ENCODE measurements at places on chromosomes 5 and 9.

DNA sequence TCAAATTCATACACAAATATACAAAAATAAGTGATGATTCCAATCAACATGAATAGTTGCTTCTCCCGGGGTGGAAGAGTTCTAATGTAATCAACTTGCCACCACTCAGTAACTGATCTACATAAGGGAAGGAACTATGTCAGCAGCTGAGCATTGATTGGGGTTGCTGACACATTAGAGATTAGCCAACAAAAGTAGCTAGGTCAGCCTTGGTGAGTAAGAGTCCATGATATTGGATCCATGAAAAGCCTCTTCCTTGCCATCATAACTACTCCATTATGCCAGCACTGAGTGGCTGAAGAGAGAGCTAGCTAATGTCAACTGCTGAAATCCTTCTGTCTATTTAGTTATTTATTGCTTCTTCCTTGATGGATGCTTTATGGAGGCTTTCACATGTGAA lies 309.8 kb downstream of the NFIB start:
- DNase-seq, result no peak

DNA sequence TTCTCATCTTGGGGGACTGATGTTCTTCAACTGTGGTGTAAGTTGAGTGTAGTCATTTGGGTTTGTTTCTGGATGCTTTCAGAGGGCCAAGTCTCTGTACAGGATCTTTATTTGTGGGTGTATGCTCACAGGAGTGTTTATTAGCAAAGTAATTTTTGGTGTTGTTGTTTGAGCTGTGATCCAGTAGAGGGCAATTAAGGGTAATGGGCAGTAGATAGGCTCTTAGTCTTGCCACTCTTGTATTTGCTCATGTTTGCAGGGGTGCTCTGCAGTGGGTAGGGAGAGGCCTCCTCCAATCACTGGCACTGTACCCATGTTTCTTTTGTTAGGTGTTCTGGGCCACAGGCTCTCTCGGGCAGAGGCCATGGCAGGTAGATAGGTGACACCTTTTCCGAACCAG lies 45.9 kb upstream of the ITGA2 start:
- DNase-seq, result no peak

DNA sequence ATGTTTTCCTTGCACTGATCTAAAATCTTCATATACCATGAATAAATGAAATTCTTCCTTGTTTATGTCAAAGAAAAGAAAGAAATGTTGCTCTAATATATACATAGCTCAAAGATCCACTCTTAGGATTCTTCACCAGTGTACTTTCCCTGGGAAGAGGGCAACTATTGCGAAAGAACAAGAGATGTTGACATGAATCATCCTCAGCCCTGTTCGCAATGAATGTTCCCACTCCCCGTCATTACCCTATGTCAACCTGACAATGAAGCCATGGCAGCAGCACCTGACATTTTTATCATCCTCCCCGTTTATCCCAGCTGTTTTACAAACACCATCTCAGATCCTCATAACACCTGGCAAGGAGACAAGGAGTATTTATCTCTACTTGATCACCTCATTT lies 409.1 kb upstream of the GRIA1 start:
- DNase-seq, result no peak

- DNase-seq, result no peak
Measured at GRCh38 chr5:1525624-1526189, 1.9 kb upstream of the LPCAT1 start.

- no peak for DNase-seq
Measured at GRCh38 chr9:127853312-127854183, 910 bp downstream of the ENG start.

DNA sequence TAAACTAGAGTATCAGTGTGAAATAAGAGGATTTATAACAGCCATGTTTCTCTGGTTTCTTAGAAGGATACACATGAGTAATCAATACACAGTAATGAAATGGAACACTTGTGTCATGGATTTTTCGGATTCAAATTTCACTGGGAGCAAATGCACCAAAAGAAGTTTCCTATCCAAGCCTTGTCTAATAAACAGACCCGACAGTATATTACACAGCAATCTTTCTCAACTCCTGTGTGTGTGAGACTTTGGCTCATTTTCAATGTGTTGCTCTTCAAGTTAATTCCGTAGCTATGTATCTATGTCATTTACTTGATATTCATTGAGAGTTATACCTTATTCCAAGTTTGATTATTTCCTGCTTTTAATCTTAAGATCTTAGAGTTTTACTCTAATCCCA lies 930.2 kb downstream of the MAT2B start:
- no peak for DNase-seq

GRCh38 chr9:91034521-91034920 lies 232.9 kb downstream of the SYK start:
- no peak for DNase-seq

- DNase-seq, result no peak
Measured at GRCh38 chr5:103469288-103470040, 93.1 kb downstream of the NUDT12 start.

GRCh38 chr5:61941637-61942036 lies 364.4 kb upstream of the KIF2A start:
- DNase-seq, result no peak

GRCh38 chr5:143402553-143403333 lies 743 bp downstream of the NR3C1 start:
- DNase-seq, result peak; percentile 74

DNA sequence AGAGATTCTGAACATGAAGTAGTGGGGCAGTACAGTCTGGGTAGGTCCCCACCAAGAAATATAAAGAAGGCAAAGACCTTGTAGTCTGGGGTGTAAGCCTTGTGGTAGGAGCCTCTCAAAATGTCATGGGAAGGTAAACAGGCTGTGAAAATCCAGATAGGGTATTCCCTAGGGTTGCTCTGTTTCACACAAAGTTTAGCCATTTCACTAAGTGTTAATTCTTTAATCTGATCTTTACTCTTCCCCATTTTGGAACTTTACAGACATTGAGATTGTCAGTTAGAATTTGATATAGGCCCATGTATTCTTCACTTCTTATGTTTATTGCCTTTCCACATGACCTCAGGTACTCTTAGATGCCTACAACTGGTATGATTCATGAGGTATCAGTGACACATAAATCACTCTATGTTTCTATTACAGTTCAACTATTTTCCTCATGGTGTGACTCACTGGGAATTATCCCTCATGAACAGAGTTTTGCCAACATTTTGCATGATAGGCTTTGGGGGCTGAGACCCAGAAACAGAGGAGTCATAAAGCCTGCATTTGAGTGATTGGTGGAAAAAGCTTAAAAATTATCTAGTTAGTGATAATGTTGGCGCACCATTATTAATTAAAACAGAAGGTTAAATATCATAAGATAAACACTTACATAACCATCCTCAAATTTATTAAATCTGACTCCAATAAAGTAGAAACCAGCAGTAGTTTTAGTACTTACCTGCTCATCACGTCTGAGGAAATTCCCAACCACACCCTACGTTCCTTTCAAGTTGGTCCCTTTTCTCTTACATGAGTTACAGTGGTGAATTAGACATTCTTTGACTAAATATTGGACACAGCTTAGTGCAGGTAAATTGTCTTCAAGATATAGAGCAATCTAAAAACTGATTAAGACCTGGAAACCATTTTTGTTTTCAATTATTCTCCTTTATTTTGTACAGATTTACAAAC lies 399.8 kb upstream of the MEF2C start:
- no peak for DNase-seq

DNA sequence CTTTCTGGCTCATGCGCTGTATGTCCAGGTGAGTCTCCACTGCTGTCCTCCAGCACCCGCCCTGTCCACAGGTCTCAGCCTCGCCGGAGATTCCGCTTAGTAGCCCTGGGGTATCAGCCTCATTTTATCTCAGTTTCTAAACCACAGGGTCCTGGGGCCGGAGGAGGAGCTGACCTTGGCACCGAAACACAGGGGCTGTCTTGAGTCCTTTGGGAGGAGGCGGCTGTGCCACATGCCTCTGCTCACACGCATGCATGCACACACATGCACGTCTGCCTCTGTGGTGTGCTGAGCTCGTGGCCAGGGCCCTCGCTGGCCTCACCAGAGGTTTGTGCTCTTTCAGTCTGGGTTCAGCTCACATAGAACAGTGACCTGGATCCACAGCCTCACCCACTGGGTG lies 23.3 kb downstream of the TRIP13 start:
- no peak for DNase-seq

GRCh38 chr5:4128994-4129393 lies 533.4 kb downstream of the IRX1 start:
- DNase-seq, result no peak

DNA sequence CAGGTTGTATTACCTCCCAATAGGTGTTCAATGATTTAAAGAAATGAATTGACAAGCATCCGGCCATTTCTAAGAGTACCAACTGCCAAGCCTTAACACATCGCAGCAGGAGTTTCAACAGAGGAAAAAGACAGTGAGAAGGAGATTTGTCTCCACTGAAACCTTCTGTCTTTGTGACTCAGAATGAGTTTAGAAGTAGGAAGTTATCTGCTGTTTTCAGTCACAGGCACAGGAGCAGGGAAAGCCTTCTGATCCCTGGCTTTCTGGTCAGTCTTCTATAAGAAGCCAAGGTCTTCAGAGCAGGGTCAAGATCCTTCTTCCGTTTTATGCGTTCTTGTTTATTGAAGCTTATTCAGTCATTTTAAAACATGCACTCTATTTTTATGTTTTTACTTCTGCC lies 390.7 kb upstream of the PCSK5 start:
- DNase-seq, result no peak

DNA sequence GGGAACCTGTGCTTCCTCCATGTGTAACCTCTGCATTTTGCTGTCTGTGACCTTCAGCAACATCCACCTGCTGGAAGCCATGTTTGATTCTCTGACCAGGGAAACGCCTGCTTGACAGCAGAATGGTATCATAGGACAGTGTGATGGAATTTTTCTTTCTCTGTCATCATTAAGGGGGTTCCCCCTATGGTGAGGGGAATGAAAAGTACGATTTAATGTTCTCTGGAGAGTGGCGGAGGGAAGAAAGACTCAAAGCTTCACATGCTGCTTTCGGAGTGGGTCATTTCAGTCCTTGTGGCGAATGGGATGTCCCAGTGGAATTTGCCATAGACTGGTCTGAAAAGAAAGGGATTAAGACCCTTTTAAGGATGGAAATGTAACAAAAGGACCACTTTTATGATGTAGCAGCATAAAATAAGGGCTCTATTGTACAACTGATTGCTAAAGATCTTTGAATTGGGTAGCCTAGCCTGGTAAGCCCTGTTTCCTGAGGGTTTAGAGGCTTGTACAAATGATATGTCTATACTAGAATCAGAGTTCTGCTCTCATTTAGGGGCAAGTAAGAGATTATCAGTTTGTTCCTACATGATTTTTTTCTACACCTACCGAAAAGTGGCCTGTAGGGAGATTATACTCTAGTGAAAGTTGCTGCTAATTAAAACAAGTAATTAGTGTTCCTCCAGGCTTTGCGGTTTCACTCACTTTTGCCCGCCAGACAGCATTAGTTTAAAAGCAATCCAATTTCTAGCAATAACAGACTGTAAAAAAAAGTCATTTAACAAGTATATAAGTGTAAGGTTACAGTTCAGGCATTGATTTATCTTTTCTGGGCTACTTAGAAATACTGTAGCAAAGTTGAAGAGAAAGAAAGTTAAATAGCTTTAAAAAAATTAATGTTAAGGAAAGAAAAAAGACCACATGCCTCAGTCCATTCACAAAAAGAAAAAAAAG lies 904.5 kb downstream of the NR2F1-AS1 start:
- DNase-seq, result peak; percentile 74

- DNase-seq, result no peak
Measured at GRCh38 chr5:746258-746761, 38.2 kb downstream of the ZDHHC11B start.

DNA sequence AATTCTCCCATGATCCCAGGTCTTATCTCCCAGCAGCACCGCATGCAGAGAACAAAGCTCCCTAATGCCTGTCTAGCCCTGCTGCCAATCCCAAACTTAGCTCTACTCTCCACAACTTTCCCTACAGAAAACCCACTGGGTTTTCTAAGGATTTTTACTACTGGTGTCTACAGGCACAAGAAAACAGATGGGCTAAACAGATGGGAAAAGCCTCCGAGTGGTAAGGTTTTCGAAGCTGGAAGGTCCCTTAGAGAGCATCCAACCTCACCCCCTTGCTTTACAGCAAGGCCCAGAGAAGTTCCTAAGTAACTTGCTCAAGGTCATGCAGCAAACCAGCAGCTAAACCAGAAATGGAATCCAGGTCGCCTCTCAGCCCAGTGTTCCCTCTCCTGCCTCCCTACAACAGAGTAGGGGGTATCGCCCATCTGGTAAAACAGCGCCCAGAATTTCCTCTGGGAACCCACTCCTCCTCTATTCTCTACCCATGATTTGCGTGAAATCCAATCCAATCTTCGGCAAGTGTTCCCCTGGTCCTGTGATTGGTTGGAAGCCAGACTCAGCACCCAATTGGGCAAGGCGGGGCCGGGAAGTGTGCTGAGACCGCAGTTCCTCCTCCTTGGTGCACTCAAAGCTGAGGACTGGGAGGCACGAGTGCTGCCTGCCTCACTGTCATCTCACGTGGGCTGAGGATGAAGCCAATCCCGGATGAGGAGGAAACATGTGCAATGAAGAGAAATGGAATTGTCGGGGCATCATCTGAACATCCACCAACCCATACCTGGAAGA lies 20.8 kb downstream of the CPLX2 start:
- no peak for DNase-seq

- DNase-seq, result no peak
Measured at GRCh38 chr5:42876375-42876844, 64.7 kb upstream of the SELENOP start.

- peak; percentile 77 for DNase-seq
Measured at GRCh38 chr5:123036391-123037103, at the start of gene PPIC. PPIC (minus strand) TSS chr5:123036725; CDS start chr5:123036625, 100 bp downstream.

DNA sequence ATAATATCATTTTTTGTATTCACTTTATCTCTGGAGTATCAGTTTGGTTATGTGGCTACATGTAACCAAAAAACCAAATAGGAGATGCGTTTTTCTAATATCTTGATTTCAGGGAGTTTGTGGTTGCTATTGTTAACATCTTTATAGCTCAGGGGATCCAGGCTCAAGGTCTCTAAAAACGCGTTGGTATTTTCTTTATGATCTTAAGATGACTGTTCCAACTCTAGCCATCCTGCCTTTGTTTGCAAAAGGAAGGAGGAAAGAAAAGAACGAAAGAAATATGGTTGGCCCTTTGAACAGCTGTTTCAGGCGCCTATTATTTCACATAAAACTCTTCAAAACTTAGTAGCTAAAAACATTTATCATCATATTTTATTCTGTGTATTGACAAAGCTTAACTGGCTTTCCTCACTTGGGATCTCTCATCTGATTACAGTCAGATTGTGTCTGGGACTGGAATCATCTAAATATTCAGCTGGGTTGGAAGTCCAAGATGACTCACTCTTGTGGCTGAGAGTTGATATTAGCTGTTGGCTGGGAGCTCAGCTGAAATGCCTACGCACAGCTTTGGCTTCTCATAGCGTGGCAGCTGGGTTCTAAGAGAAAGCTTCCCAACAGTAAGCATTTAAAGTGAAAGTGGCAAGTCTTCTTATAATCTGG lies 60.1 kb downstream of the FAM174A start:
- DNase-seq, result no peak

GRCh38 chr5:30991462-30991861 lies 202.0 kb upstream of the CDH6 start:
- no peak for DNase-seq

DNA sequence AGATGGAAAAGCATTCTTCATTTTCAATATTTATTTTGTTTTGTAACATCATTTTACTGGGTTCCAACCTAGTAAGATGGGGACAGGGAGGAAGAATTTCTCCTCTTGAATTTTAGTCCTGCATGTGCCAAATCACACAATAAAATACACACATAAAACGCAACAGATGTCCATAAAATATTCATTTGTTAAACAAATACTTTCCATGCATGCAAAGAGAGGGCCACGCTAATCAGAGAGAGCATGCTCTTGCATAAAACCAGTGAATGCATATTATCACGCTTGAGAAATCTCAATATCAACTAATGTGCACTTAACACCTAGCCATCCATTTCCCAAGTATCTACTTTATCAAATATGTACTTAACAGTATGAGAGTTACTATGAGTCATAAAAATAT lies 212.6 kb upstream of the TARS1 start:
- DNase-seq, result no peak
